Breast epithelium (tissue), 4 donors: ENCODE measurements at places on chromosomes 5 and 9.
A peak's percentile ranks its signal among the peaks of the same experiment; 100 is the strongest.

GRCh38 chr9:71636143-71636839 lies 132.0 kb downstream of the CEMIP2 start:
- no peak overlapping the region for H3K4me3 ChIP-seq
- H3K27me3 ChIP-seq = no peaks in the 10 kb centered on the region
- no peaks in the 10 kb centered on the region for H3K4me1 ChIP-seq
- H3K36me3 ChIP-seq = no peaks in the 10 kb centered on the region
- H3K27ac ChIP-seq = no peak overlapping the region
- no peak for DNase-seq

DNA sequence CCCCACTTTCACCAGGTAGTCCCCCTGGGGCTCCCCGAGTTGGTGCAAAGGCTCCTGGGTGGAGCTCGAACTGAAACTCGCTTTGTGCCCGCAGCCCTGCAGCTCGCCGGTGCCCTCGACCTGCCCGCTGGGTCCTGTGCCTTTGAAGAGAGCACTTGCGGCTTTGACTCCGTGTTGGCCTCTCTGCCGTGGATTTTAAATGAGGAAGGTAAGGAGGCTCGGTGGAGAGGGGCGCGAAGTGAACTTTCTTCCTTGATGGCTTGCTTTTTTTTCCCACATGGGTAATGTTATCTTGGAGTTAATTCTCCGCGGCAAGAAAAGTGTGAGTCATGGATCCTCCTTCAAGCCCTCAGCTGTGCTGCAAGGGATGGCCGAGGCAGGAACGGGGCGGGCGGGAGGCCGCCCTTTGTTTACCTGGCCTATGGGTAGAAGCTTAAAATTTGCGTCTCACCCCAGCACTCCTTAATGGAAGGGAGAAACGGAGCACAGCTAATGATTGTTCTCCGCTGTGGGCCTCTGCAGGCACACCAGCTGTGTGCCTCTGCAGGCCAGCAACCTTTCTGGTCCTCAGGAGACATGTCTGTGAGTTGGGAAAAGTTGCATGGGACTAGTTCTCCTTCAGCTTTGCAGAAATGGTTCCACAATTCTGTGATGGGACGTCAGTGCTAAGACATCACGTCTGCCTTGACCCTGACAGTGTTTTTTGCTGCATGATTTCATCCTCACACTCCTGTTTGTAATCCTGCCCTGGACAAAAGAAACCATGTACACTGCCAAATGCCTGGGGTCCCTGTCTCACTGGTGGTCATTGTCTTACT lies 1.1 kb downstream of the MAMDC2 start:
- H3K36me3 ChIP-seq = no peaks in the 10 kb centered on the region
- H3K27ac ChIP-seq = peak overlapping the region; percentile 82

GRCh38 chr9:135736272-135736978 lies 34.4 kb downstream of the KCNT1 start:
- H3K27me3 ChIP-seq = peaks cover 80% of the 10 kb centered on the region
- DNase-seq = no peak
- H3K4me1 ChIP-seq = no peaks in the 10 kb centered on the region
- H3K36me3 ChIP-seq = no peaks in the 10 kb centered on the region

DNA sequence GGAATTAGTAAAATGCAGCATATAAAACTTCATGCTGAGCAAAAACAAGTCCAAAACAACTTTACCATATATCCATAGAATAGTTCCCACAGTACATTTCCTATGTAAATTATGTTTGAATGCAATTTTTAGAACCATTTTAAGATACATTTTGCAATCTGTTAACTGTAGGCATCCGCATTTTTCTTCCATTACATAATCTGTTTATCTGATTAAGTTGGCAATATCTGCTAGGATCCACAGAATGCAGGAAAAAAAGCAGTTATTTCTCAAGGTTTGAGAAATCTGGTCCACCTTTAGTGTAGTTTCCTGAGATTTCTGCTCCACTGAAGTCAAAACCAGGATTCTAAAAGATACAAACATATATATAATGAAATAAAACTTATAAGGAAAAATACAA lies 6.2 kb downstream of the NUDCD2 start:
- no peak for DNase-seq
- H3K27me3 ChIP-seq = no peaks in the 10 kb centered on the region
- H3K27ac ChIP-seq = no peak overlapping the region
- no peaks in the 10 kb centered on the region for H3K4me1 ChIP-seq
- H3K4me3 ChIP-seq = no peak overlapping the region
- H3K36me3 ChIP-seq = no peaks in the 10 kb centered on the region

GRCh38 chr9:110152704-110153374 lies 55.1 kb downstream of the C9orf152 start:
- H3K4me1 ChIP-seq = no peaks in the 10 kb centered on the region
- no peaks in the 10 kb centered on the region for H3K36me3 ChIP-seq
- H3K4me3 ChIP-seq = no peak overlapping the region

DNA sequence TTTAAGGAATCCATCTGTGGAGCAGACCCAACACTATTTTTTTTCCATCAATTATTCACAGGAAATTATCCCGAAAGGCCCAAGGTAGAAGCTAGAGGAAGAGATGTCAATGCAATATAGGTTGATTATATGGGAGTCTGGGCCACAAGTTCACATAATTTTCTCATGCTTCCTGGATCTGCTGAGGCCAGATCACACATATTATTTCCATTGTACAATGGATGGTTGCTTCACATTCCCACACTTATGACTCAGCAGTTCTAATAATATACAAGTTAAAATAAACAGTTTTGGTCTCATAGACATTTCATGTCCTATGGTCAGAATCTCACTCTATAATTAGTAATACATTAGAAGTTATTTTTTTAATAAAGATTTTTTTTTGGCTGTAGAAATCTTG lies 66.0 kb upstream of the PTPRD start:
- no peaks in the 10 kb centered on the region for H3K36me3 ChIP-seq
- no peak overlapping the region for H3K27ac ChIP-seq
- H3K27me3 ChIP-seq = no peaks in the 10 kb centered on the region
- DNase-seq = no peak

- H3K4me1 ChIP-seq = no peaks in the 10 kb centered on the region
- no peak overlapping the region for H3K27ac ChIP-seq
- H3K36me3 ChIP-seq = no peaks in the 10 kb centered on the region
- H3K4me3 ChIP-seq = no peak overlapping the region
- no peak for DNase-seq
Measured at GRCh38 chr5:88116396-88116795, 152.2 kb downstream of the TMEM161B start.
